BJ (cell line): ENCODE measurements at places on chromosomes 2 and 18. TPM values are rescaled to one million over a fixed set of nuclear protein-coding genes. Genes with fewer than 3 reads are reported as not detected.
A peak's percentile ranks its signal among the peaks of the same experiment; 100 is the strongest.

- no peak for DNase-seq
Measured at GRCh38 chr18:26840965-26841364, 24.5 kb downstream of the AQP4 start.

- no peak for DNase-seq
Measured at GRCh38 chr2:220499225-220499624, 871.8 kb downstream of the SLC4A3 start.

GRCh38 chr2:74845991-74846390 is 12.1 kb downstream of the HK2 start:
- no peak for DNase-seq

GRCh38 chr2:65076345-65076710 is 20.1 kb downstream of the CEP68 start:
- DNase-seq: peak; percentile 52

GRCh38 chr18:79856119-79857007 is 58.6 kb downstream of the KCNG2 start:
- no peak for DNase-seq

- no peak for DNase-seq
Measured at GRCh38 chr18:1103537-1103936, 198.9 kb downstream of the ADCYAP1 start.

GRCh38 chr2:154912215-154912614 is 213.7 kb downstream of the KCNJ3 start:
- DNase-seq: no peak

DNA sequence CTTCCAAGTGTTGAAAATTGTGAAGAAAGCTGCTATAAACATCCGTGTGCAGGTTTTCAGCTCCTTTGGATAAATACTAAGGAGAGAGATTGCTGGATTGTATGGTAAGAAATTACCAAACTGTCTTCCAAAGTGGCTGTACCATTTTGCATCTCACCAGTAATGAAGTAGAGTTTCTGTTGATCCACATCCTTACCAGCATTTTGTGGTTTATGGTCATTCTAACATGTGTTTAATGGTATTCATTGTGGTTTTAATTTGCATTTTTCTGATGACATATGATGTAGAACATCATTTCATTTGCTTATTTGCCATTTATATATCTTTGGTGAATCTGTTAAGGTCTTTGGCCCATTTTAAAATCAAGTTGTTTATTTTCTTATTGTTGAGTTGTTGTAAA is 260.7 kb downstream of the SPAG16 start:
- no peak for DNase-seq

SAP130 gene
- polyA plus RNA-seq: 9.1 and 20.4 TPM in 2 replicates

KCNJ3 gene
- polyA plus RNA-seq: 3.2 and 5.4 TPM in 2 replicates
